NCI-H82 (cell line): ENCODE measurements at places on chromosomes 1 and 21.

- DNase-seq, result no peak
These were observed 83.1 kb downstream of the FMN2 start for GRCh38 chr1:240174734-240175133.

DNA sequence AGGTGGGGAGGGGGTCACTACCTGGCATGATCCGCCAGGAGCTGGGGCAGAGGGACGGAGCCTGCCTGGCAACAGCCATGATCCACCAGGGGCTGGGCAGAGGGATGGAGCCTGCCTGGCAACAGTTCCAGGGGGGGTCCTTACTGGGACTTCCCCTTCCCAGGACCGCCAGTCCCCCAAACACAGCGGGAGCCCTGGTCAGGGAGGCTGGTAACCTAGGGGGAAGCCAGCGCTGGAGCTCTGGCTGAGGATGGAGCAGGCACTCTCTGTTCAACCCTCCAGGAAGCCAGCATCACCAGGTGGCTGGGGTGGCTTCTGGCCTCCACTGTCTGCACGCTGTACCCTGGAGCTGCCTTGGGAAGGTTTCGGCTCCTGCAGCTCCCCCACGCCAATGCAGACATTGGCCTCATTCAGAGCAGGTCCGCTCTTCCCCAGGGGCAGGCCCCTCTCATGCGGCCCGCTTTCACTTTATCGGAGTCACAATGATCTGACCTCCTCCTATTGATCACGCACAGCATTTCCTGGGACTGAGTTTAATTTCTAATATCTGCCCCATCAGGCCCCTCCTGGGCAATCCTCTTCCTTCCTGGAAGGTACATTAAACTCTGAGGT is 68.4 kb upstream of the ABCG1 start:
- DNase-seq, result no peak

GRCh38 chr1:92832537-92833114 is 786 bp downstream of the RPL5 start:
- peak; percentile 57 for DNase-seq

GRCh38 chr21:32560896-32561295 is 24.4 kb downstream of the TCP10L start:
- DNase-seq, result no peak
